ENCODE measurements at places on chromosomes 1 and 21.
A peak's percentile ranks its signal among the peaks of the same experiment; 100 is the strongest.

- peak; percentile 74 for DNase-seq
Observed at GRCh38 chr1:109821221-109821669, 57.5 kb upstream of the EPS8L3 start.

GRCh38 chr1:113178106-113178505, 105.1 kb downstream of the LRIG2 start:
- no peak for DNase-seq

DNA sequence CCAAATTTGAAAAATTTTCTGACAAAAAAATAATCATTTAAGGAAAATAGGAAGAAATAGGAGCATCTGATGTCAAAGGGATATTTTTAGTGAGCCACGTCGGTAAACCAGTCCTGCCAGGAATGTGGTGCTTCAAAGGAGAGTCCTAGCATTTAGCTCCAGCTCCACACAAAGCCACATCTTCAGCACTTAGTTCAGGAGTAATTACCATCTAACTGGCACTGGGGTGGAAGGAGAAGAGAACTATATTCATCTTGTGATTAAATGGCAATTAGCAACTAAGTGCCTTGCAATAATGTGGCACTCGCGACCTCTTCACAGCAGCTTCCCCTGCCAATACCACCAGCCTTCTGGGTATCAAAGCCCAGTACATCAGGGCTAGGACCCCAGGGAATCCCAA, 409.1 kb downstream of the SETD4 start:
- DNase-seq: no peak

DNA sequence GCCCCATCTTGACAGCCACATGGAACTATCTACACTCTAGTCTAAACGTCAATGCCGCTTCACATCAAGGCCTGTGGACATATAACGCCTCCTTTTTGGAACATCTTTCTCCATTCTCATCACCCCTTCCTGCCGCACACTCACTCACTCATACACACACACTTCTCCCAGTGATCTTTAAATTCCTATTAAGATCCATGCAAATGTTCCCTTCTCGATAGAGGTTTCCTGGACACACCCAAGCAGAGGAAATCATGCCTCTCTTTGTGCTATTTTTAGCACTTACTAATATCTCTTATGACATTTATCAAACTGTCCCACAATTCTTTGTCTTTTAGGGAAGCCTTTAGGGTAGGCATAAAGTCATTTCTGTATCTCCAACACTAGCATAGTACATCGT, 28.2 kb upstream of the SLAMF9 start:
- no peak for DNase-seq

DNA sequence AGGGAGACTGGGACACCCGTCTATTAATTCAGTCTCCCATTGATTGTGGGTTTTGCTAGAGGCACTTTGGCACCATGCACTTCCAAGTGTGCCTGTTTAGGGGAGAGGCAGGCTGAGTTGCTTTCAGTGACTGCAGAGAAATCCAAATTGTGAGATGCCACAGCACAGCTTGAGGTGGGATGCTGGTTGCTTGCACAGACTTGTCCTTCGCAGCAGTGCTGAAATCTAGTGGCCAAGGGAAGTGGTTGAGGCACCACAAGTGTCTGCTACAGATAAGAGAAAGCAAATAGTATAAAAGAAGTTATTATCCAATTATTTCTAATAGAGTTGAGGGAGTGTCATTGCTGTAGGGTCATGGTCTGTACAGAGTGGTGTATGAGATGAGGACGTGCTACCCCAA, 40.0 kb upstream of the APP start:
- no peak for DNase-seq

GRCh38 chr1:74703386-74704182, 29.3 kb downstream of the CRYZ start:
- no peak for DNase-seq

- no peak for DNase-seq
Observed at GRCh38 chr1:53117836-53118235, 24.6 kb downstream of the SLC1A7 start.

- no peak for DNase-seq
Observed at GRCh38 chr1:224082146-224082545, 31.8 kb upstream of the FBXO28 start.

- DNase-seq: no peak
Observed at GRCh38 chr1:211775170-211775569, 55.4 kb downstream of the LPGAT1 start.

DNA sequence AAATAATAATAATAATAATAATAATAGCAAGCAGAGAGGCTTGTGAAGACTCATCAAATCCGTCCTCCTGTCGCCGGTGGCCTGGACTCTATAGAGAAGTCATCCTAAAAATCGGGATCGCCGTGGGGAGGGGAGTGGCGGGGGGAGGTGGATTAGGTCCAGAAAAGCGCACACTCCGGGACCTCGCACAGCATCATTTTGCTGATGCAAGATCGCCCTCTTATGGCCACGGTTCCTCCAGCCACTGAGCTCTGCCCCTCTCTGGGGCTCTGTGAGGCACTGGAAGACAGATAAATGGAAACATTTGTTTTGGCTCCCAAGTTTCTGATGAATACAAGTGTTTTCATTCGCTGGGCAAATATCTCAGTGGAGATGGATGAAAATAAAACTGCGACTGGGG, 612.0 kb downstream of the MATN1 start:
- DNase-seq: no peak

- no peak for DNase-seq
Observed at GRCh38 chr1:247530785-247531184, 5.5 kb downstream of the OR2C3 start.

GRCh38 chr1:194476872-194477271, 1290.5 kb upstream of the B3GALT2 start:
- DNase-seq: no peak

DNA sequence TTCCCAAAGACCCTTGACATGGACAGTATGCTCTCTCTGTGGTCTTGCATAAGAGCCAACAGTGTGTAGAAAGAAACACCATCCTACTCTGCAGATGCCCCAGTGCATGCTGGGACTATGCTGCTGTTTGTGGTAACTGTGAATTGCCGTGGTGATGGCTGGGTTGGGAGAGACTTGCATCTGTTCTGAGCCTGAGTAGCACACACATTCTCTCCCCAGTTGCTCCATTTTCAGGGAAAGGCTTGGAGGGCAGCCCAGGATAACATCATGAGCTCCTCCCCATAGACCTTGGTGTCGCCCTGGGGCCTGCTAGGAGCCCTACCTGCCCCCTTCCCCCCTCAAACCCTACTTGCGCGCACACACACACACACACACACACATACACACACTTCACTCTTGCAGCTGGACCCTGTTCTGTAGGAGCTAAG, 120.9 kb upstream of the IPO9 start:
- DNase-seq: no peak

- DNase-seq: peak; percentile 65
Observed at GRCh38 chr1:20717452-20718342, at the start of gene KIF17. Gene KIF17, minus strand, starts transcription at chr1:20718007. Its CDS starts 301 bp downstream, at chr1:20717706.
